Non-pigmented ciliary epithelial cell (primary cell): ENCODE measurements at places on chromosomes 5 and 9.

GRCh38 chr5:150107909-150108447 lies 21.6 kb upstream of the CSF1R start:
- DNase-seq = peak; percentile 40

GRCh38 chr9:115142517-115143270 lies 24.7 kb upstream of the TNC start:
- DNase-seq = no peak

GRCh38 chr5:161064781-161065180 lies 212.8 kb upstream of the ATP10B start:
- no peak for DNase-seq

- peak; percentile 35 for DNase-seq
Measured at GRCh38 chr5:153896701-153897100, 142.0 kb downstream of the FAM114A2 start.

DNA sequence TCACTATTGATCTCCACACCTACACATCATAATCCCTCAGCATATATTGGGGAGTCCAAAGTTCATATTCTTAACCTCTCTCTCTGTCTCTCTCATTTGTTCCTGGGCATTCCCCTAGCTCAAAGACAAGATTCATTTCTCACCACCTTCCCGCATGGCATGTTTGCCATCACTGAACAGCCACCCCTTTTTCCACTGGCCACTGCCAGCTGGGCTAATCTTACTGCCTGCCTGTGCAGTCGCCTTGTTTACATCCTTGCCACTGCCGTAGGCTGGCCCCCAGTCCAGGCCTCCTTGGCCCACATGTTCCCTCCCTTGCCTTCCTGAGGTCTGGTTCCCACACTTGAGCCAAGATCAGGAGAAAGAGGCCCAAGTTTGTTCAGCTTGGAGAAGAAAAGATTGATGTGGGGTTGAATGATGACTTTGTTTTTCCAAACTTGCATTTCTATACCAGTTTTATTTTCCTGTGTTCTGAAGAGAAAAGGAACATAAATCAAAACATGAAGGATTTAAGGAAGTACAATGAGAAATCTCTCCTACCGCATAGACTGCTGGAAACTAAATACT lies 80.2 kb downstream of the PLAC8L1 start:
- DNase-seq = no peak

- no peak for DNase-seq
Measured at GRCh38 chr5:19630876-19631275, 357.1 kb downstream of the CDH18 start.

DNA sequence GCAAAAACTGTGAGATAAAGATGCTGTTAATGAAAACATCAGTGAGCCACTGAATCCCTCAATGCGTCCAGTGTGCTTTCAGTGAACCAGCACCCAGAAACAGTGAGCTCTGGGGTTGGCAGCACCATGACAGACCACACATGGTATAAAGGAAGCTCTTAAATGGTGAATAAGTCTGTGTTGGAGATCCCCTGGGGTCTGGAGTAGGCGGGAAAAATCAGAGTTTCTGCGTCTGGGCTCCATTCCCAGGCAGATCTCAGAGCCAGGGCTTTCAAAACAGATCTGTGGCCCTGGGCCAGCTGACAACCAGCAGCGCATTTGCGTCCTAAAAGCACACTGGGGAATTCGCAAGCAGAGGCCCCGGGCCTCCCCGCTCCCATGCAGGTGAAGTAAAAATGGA lies 233.5 kb downstream of the FRMD3 start:
- peak; percentile 55 for DNase-seq

DNA sequence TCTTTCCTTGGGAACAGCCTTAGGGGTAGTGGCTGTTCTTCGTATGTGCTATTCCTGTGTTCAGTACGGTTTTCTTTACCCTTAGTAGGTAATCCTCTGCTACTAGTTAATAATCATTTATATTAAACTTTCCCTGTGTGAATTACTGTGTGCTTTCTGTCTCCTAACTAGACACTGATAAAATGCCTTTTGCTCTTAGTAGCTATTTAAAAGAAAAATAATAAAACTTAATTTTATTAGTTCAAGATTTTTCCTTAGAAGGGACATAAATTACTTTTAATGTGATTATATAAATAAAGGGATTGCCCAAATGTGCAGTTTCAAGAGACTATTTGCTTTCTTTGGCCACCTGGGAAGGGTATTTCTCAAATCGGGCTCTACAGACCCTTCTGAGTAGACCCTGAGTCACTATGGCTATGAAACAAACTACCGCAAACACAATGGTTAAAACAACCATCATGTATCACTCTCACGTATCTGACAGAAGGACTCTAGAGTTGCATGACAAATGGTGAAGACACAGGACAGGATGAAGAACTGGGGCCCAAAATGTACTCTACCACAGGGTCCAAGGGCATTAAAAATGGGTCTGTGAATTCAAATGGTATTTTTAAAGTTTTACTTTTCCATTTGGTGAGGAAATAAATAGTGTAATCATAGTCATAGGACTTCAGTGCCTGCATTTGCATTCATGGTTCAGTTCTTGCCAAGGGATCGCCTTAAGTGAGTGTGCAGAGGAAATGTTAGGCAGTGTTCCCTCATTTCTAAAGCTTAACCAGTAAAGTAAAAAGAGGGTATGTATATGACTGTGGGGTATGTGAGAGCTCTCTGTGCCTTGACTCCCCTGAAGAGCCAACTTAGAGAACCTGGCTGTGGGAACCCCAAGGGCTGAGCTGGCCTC lies 97.0 kb downstream of the TSSK1B start:
- DNase-seq = no peak

GRCh38 chr9:99199938-99200539 lies 21.7 kb downstream of the ALG2 start:
- no peak for DNase-seq

- no peak for DNase-seq
Measured at GRCh38 chr5:68279984-68280383, 64.4 kb downstream of the PIK3R1 start.

- no peak for DNase-seq
Measured at GRCh38 chr9:7192266-7192665, 434.5 kb downstream of the KDM4C start.

- no peak for DNase-seq
Measured at GRCh38 chr5:107153283-107153682, 517.5 kb downstream of the EFNA5 start.

DNA sequence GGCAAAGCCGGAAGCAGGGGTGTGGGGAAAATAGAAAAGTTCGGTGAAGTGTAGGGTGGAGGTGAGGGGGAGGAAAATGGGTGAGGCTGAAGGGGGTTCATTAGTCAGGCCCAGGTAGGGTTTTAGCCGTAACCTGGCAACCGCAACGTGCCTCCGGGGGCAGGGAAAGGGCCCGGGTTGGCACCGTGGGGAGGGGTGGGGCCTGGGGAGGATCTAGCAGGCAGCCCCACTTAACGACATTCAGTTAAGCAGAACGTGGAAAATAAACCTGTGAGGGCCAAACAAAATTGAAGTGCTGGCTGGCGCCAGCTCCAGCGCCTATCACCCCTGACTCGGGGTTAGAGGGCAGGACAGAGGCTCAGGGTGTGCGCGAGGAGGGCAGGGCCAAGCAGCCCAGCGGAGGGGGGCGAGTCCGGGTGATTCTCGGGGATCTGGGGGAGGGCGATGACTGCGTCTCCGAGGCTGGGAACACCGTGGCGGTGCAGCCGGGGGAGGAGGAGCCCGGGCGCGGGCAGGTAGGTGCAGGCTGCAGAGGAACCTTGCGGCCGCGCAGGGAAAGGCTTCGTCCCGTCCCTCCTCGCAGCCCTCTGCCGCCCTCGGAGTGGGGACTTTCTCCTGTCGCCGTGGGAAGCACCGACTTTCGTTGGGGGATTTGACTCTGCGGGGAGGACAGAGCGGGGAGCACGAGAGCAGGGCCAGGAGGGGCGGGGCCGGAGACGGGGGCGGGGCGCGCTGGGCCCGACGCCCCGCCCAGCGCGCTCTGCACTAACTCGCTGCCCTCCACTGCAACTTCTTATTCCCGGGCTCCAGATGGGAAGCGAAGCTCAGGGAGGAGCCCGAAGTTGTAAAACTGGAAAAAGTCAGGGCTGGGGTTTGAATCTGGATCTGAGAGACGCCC lies 5.1 kb downstream of the RGS14 start:
- DNase-seq = no peak

DNA sequence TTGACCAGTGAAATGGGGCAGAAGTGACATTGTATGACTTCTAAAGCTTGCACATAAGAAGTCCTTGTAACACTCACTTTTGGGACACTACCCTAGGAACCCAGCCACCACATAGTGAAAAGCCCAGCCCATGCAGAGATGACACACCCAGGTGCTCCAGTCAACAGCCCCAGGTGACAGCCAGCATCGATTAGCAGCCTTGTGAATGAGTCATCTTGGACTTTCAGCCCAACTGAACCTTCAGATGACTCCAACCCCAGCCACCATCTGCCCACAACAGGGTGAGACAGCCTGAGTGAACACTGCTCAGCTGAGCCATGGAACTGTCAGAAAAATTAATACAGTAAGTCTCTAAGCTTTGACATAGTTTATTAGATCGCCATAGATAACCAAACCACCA lies 458.6 kb downstream of the ZSWIM6 start:
- no peak for DNase-seq

- no peak for DNase-seq
Measured at GRCh38 chr9:106992186-106992585, 129.2 kb downstream of the ZNF462 start.

- no peak for DNase-seq
Measured at GRCh38 chr5:63164838-63165535, 586.4 kb downstream of the LRRC70 start.

DNA sequence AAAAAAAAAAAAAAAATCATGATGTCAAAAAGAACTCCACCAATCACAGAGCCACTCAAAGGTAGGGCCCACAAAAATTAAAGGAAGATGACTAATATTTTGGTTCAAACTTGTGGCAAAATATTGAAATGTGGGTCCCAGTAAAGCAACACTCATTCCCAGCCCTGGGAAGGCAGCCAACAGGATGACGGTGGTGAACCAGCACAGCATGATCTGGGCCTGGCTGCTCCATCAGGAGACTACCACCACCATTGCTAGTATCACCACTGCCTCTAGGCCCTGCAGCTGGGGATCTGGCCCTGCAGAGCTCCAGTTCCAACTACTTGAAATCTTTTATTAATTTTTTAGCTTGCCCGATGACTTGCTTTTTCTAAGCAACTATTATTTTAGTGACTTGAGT lies 206.8 kb upstream of the ITGA1 start:
- peak; percentile 69 for DNase-seq

DNA sequence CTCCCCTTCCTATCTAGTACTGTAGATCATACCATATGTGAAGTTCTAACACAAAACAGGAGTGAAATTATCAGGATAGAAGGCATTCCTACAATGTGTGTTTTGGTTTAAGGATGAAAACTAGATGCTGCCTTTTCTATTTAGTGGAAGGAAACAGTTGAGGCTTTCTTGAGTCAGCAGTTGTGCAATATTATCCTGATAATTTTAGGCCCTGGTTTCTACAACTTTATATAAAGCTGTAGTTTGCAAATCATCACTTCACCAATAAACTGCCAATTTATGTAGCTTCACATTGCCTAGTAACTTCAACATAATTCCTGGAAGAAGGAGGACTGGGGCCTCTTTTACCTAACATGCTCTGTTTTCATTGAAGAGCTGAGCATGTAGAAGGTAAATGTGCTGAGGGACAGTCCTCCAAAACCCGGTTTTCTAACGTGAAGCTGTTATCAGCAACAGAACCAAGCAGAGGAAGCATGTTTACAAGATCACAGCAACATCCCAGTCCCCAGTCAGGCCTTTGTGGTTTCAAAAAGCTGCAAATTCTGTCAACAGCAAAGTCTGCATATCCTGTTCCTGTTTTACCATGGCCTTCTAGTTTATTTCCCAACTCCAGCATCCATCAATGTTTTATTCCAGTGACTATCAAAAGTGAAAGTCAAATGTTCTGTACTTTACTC lies 513.4 kb upstream of the MEF2C start:
- DNase-seq = no peak
